ENCODE measurements at places on chromosomes 3 and 15.

GRCh38 chr3:140585828-140586227 is 92.0 kb upstream of the TRIM42 start:
- no peak for DNase-seq

DNA sequence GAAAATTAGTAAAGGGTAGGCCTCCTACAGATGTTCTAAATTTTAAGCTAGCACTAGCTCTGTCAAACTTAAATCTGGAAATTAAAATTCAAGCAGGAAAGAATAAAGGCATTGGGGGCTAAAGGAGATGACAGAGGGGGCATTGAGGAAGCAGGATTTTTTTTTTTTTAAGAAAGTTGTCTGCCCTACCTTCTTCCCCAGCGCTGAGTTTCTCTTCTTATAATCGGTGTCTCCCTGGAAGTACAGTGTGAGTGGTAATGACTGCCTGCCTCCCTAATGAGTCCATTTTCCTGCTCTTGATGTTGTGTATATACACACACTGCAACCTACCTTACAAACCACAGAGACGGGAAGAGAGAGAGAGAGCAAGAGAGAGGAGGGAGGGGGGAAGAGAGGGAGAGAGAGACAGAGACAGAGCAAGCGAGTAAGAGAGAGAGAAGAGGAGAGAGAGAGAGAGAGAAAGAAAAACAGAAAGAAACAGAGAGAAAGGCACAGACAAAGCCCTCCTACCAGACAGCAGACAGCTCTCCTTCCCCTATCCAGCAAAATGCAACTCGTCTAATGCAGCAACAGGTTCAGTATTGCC is 47.0 kb downstream of the ZBTB20 start:
- DNase-seq, result no peak

GRCh38 chr3:33093847-33094246 is 3.1 kb downstream of the GLB1 start:
- no peak for DNase-seq

- DNase-seq, result no peak
Observed at GRCh38 chr3:156429125-156429524, 125.8 kb downstream of the SSR3 start.

DNA sequence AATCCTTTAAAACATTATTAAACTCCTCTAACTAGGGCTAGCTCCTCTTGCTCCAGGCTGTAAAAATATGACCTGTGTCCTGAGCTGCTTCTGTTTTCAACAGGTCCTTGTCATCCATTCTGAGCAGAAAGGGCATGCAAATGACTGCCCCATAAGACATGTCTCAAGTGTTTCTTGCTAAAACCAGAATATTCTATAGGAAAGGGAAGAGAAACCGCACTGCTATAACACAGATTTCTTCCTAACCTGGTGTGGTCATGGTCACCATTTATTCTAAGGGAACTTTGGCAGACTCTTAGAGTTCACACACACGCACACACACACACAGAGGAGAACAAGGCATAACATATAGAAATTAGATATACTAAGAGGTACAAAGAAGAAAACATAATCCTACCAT is 34.2 kb upstream of the B3GNT5 start:
- no peak for DNase-seq

- DNase-seq, result no peak
Observed at GRCh38 chr3:22982981-22983587, 220.0 kb upstream of the UBE2E2 start.

DNA sequence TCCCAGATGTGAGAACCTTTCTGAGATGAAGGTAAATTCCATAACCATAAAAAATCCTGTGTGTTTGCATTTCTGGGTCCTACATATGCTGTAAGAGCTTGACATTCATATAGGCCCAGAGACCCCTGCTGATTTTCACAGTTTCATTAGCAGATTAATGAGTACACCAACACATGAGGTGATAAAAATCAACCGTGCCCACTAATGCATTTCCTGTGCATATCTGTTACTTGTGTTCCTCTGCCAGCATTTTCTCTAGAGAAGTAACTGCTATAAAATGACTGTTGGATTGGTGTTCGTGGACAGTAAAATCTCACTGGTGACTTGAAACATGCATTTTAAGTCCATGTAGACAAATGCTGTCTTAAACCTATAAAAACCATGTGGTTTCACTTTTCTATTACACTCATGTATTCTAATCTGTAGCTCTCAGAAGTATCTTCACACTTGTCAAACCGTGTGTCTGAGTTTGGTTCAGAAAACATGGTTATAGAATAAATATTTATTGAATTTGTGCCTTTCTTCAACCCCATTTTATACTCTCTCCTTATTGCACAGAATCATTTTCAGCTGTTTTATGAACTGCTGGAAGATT is 14.6 kb downstream of the MAP2K5 start:
- DNase-seq, result no peak

- DNase-seq, result no peak
Observed at GRCh38 chr15:41789236-41789635, 15.0 kb downstream of the MAPKBP1 start.

DNA sequence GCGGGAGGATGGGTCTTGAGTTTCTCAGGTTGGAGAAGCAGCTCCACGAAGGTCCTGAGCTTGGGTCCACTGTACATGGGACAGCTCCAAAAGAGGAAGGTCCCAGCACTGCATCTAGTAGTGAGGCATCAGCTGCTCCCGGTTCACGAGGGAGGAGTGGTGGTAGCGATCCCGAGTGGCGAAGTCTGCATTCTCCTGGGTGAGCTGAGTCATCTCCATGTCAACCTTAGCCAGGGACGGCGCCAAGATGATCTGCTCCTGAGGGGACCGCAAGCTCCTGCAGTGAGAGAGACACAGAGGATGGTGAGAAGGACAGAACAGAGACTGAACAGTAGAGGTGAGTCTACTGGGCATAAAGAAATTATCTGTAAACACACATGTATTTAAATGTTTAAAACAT is 28.0 kb upstream of the HEG1 start:
- no peak for DNase-seq

DNA sequence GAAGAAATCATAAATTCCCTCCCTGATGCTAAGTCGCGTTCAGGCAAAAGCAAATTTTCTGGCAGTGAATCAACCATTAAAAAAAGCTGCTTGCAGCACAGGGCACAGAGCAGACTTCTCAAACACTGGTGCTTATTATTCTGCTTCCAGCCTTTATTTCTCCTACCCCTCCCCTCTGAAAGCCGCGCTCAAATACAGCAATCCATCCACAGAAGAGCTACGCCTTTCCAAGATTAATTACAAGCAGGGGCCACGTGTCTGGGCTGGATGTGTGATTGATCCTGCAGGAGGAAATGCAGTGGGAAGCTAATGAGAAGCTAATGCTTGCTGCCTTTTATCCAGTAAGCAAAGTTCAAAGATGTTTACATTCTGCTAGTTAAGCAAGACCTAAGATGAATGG is 134.9 kb upstream of the TOPAZ1 start:
- DNase-seq, result no peak
